Central memory CD8-positive, alpha-beta T cell (primary cell): ENCODE measurements at places on chromosomes 2 and 18.

- DNase-seq = no peak
- H3K4me1 ChIP-seq = no peaks in the 10 kb centered on the region
- H3K36me3 ChIP-seq = no peaks in the 10 kb centered on the region
Observed at GRCh38 chr2:225429717-225430116, 30.2 kb downstream of the NYAP2 start.

- H3K27me3 ChIP-seq = no peaks in the 10 kb centered on the region
- no peak for DNase-seq
- H3K27ac ChIP-seq = no peak overlapping the region
- H3K4me1 ChIP-seq = peaks cover 60% of the 10 kb centered on the region
Observed at GRCh38 chr2:64640153-64641044, 13.3 kb downstream of the SERTAD2 start.

DNA sequence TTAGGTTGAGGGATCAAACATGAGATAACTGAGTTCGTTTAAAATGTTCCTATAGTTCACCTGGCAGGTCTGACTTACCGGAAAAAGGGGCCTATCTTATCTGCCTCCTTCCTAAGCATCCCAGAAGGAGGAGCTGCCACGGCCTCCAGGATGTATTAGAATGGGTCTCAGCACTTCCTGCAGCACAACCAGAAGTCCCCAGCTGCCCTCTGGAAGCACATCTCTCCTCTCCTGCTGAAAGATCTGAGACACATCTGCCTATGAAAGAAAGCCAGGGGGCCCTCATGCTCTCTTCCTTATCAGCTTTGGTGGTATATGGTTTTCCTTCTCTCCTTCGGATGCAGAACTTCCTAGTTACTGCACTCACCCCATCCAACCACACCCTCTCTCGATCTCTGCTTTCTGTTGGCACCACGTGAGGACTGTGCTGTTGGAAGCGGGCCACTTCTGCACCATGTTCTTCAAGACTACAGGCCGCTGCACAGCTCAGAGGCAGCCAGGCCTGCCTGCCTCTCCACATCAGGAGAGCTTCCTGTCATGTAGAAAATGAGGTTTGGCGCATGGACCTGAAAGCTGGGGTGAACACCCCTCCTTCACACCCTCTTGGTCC lies 6.5 kb downstream of the IGFBP5 start:
- no peak overlapping the region for H3K4me3 ChIP-seq
- peaks cover 89% of the 10 kb centered on the region for H3K27me3 ChIP-seq
- no peak for DNase-seq
- no peak overlapping the region for H3K27ac ChIP-seq
- no peaks in the 10 kb centered on the region for H3K36me3 ChIP-seq

GRCh38 chr2:128358941-128359731 lies 40.5 kb upstream of the HS6ST1 start:
- H3K4me1 ChIP-seq = peaks cover 5% of the 10 kb centered on the region
- no peak for DNase-seq
- no peak overlapping the region for H3K27ac ChIP-seq

DNA sequence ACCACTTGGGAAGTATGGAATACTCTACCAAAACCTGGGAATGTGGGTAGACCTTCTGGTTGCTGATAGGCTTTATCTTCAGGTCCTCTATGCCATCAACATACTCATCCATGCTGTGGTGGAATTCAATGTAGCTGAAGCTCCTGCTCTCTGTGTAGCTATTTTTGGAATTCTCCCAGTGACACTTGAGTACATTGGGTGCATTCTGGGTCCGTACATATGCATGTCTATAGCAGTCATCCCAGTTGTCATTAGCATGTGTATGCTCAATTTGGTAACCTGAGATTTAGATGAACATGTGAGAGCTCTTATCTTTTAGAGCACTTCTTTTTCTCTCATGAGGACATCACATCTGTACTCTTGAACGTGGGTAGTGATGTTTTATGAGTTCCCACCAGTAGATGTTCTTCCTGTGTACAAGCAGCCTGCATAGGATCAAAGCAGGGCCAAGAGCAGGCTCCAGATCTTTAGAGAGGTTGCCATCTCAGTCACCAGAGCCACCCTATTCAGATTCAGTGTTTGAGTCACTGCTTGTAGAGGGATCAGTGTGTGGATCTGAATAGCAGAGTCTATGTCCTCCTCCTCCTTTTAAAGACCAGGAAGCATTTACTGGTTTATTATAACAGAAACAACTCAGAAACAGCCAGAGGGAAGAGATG lies 65.9 kb downstream of the MGAT5 start:
- DNase-seq = no peak
- no peaks in the 10 kb centered on the region for H3K27me3 ChIP-seq
- no peak overlapping the region for H3K27ac ChIP-seq
- H3K4me3 ChIP-seq = no peak overlapping the region

GRCh38 chr2:69683170-69683971 lies 39.8 kb upstream of the AAK1 start:
- no peaks in the 10 kb centered on the region for H3K27me3 ChIP-seq
- peak overlapping the region; percentile 3 for H3K27ac ChIP-seq
- no peak for DNase-seq
- peaks cover 1% of the 10 kb centered on the region for H3K36me3 ChIP-seq
- peaks cover 60% of the 10 kb centered on the region for H3K4me1 ChIP-seq
- H3K4me3 ChIP-seq = peak overlapping the region; percentile 1

GRCh38 chr2:101831351-101831865 lies 133.9 kb downstream of the MAP4K4 start:
- peaks cover 47% of the 10 kb centered on the region for H3K4me1 ChIP-seq
- H3K27ac ChIP-seq = peak overlapping the region; percentile 74
- H3K36me3 ChIP-seq = peaks cover 45% of the 10 kb centered on the region
- no peak overlapping the region for H3K4me3 ChIP-seq
- DNase-seq = peak; percentile 30
- no peaks in the 10 kb centered on the region for H3K27me3 ChIP-seq
